IMR-90 (cell line): ENCODE measurements at places on chromosomes 1 and 21. TPM values are rescaled to one million over a fixed set of nuclear protein-coding genes. Genes with fewer than 3 reads are reported as not detected.
A peak's percentile ranks its signal among the peaks of the same experiment; 100 is the strongest.

Gene MAP7D1
- 30.8 and 32.3 TPM in 2 replicates for total RNA-seq

Gene OPTC
- not detected in 2 replicates for total RNA-seq

Gene PYHIN1
- not detected in 2 replicates for total RNA-seq

Gene SLC1A7
- total RNA-seq = not detected in 2 replicates

Gene SAMD13
- 0.36 and 0.56 TPM in 2 replicates for total RNA-seq

Gene PODN
- total RNA-seq = 0.54 and 0.56 TPM in 2 replicates

Gene SLC44A3
- 0.54 and 0.56 TPM in 2 replicates for total RNA-seq

DNA sequence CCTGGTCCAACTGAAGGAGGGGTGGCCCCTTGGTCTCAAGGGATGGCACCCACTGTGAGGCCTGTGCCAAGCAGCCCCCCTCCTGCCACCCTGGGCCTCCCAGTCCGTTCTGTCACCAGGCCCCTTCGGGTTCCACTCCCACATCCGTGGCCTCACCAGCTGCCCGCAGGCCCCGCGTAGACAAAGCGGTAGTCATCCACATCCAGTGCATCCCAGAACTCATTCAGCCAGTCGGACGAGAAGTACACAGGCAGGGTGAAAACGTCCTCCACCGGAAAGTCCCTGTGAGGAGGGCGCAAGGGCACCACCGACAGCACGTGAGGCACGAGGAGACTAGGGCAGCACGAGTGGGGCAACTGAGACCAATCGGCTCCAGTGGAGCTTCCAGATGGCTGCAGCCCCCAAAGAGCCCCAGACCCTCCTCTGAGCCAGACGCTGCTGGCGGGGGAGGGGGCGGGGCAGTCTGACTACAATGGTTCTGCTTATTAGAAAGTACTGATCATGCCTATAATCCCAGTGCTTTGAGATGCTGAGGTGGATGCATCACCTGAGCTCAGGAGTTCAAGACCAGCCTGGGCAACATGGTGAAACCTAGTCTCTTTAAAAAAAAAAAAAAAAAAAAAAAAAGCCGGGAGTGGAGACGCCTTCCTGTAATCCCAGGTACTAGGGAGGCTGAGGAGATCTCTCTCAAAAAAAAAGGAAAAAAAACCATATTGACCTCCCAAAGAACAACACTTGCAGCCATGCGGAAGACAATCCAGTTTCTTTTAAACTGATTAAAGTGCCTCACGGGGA is 1.2 kb downstream of the JMJD4 start:
- DNase-seq = no peak

GRCh38 chr1:60149251-60149650 is 75.7 kb upstream of the C1orf87 start:
- no peak for DNase-seq

- DNase-seq = no peak
Measured at GRCh38 chr1:190479516-190479915, 1.9 kb upstream of the BRINP3 start.

DNA sequence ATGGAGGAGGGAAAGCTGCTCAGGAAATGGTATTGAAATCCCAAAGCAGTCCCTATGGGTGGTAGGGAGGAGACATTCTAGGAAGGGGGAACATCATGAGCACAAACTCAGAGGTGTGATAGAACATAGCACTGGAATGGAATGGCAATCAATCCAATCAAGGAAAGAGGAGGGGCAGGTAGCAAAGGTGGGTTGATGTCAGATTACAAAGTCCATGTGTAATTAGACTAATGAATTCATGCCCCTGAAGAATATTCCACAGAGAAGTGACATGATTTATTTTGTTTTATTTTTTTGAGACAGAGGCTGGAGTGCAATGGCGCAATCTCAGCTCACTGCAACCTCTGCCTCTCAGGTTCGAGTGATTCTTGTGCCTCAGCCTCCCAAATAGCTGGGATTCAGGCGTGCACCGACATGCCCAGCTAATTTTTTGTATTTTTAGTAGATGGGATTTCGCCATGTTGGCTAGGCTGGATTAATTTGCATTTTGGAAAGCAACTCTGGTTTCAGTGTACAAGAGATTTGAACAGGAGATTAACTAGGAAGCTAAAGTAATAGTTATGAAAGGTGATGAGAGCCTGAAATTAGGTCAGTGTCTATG is 36.1 kb downstream of the DEGS1 start:
- DNase-seq = no peak

GRCh38 chr1:170604889-170605288 is 59.0 kb upstream of the PRRX1 start:
- no peak for DNase-seq

GRCh38 chr1:175808999-175809398 is 65.6 kb upstream of the TNR start:
- no peak for DNase-seq

DNA sequence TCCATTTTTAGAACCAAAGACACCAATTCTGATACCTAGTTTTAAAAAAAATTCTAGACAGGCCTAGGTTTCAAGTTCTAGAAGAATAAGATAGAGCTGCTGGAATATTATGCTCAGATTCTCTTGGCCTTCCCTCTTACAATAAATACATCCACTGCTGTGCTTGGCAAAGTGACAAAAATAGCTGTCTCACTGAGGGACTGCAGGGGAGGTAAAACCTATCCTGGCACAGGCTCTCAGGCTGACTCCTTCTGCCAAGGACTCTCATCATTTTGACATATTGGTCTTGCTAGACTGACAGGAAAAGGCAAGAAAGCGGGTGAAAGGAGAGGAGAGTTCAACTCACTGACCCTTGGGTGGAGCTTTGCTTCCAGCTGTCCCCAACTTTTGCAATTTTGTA is 197.0 kb upstream of the LHX8 start:
- no peak for DNase-seq

- DNase-seq = peak; percentile 80
Measured at GRCh38 chr1:201964261-201964660, 9.0 kb downstream of the TIMM17A start.

GRCh38 chr1:44294588-44295007 is 60.5 kb downstream of the ERI3 start:
- DNase-seq = peak; percentile 79

- no peak for DNase-seq
Measured at GRCh38 chr1:210523830-210524229, 195.1 kb downstream of the HHAT start.

GRCh38 chr21:15564907-15565306 is 164.9 kb upstream of the USP25 start:
- no peak for DNase-seq

GRCh38 chr1:69673321-69673720 is 105.6 kb downstream of the LRRC7 start:
- DNase-seq = no peak

DNA sequence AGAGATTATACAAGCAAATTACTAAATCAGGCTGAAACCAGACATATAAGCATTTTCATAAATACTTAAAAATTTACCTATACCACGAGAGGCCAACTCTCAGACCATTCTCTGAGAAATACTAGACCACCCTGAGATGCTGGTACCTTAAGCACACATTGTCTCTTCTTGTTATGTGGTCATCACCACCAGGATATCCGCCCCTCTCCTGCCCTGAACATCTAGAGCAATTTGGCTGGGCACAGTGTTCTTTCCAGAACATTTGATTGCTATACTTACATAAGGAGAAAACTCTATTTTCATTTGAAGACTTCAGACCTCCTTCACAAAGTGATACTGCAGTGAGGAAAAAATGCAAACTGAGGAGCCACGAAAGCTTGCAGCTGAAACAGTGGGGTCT is 36.2 kb upstream of the DUSP10 start:
- no peak for DNase-seq

DNA sequence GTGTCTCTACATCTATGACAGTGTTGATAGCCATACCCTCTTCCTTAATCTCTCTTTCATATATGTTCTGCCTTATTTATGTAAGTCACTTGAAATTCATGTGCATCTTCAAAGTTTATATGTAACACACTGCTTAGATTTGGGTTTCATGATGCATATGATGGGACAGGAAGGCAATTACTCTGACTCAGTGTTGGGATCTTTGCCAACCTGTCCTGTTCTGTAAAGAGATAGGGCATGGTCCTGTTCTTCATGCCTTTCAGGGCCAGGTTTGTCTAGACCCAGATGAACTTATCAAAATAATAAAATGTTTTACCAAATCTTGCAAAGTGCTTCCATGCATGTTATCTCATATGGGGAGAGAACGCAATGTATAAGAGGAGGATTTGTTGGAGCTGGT is 69.5 kb downstream of the TMPRSS15 start:
- no peak for DNase-seq

DNA sequence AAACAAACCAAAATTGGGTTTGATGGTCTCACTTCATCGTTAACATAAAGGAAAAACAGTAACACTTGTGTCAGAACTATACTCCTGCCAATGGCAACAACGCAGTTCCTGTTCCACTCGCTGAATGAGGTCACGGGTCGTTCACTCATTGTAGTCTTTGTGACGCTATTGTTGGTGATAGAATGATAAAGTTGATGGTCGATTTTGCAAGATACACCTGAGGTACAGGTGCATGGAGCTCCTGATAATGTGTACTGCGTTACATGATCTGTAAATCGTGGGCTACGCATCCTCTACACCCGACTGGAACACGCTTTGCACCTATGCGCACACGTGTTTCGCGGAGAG is 391 bp upstream of the CENPS start:
- DNase-seq = peak; percentile 17

DNA sequence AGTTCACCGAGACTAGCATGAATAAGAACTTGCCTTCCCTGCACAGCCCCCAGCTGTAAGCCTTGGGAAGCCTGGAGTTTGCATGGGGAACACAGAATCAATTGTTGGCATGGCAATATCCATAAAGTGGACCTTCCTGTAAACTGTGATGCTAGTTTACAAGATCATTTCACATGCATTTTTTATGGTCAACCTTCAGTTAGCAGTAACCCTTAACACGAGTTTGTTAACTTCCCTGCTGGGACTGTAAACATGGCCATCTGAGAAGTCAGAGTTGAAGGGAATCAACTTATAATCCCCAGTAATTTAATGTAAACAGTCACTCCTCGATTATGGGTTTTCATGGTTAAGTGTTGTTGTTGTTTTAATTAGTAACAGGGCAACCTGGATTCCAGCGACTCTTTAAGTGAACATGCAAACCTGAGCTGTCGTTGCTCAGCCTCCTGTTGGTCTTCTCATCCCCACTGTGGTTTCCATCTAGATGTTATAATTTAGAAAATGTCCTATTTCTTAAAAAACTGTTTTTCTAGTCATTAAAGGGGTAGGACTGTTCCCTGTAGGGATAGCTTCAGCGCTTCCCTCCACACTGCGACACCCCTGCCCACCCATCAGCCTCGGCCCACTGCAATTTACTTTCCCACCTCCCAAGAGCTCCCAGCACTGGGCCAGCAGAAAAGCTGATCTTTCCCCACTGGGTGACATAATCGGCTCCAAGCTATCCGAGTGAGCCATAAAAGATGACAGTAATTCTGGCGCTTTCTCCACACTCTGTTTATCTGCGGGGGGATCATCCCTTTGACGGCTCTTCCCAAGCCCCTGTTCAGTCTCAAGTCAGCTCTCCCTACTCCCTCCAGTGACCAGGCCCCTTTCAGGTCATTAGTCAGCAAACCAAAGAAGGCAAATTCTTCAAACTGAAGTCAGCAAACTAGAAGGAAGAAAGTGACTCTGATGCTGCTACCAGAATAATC is 107.6 kb upstream of the IPO9 start:
- peak; percentile 83 for DNase-seq

DNA sequence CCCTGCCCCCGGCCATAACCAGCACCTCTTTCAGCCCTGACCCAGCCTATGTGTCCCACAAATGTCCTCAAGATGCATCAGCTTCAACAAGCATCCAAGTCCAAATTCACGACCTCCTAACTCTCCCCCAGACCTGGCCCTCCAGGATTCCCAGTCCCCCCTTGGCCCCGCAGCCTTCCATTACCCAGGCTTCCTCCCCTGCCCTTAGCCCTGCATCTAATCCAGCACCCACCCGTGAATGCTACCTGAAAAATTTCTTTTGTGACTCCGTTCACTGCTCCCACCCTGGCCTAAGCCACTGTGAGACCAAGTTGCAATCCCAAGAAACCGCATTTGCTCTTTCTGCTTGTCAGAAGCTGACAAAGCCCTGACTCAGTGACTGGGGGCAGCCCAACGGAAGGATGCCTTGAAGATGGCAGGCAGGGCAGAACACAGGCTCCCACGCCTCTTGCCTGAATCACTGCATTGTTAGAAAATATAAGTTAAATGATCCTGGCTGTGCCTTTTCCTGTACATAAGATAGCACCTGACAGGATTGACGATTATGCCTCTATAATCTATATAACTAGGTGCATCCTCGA is 939 bp upstream of the MFAP2 start:
- peak; percentile 92 for DNase-seq

DNA sequence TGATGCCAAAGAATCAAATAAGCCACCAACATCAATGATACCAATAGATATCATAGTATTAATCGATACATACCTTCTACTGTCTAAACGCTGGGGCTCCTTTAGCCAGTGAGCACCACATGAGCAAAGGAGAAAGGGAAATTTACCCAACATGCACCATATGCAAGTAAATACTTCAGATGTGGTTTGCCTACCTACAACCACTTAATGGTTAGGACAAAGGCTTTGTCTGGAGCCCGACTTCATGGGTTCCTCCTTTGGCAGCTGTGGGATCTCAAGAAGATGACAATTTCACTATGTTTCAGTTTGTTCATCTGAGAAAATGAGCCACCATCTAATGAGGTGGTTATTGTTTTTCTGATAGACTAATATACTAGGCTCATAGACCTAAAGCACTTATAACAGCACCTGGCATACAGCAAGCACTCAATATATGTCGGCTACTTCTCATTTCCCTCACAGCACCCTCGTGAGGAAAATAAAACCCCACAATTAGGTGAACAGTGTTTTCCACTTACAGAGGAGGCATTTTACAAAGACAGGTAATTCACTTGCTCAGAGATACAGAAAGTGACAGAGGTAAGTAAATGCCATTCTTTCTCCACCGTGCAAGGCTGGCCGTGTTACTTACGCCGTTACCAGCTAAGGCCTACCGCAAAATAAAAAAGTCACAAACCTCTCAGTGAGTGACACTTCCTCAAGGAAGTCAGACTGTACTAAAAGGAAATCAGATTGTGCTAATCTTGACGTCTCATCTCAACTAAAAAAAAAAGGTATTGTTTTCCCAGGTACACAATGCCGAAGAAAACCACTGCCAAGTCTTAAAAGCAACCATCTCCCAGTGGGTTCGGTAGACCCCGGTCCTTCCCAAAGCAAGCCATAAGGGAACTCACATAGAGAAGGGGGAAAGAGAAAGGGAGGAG is 1.6 kb downstream of the TTC13 start:
- no peak for DNase-seq

DNA sequence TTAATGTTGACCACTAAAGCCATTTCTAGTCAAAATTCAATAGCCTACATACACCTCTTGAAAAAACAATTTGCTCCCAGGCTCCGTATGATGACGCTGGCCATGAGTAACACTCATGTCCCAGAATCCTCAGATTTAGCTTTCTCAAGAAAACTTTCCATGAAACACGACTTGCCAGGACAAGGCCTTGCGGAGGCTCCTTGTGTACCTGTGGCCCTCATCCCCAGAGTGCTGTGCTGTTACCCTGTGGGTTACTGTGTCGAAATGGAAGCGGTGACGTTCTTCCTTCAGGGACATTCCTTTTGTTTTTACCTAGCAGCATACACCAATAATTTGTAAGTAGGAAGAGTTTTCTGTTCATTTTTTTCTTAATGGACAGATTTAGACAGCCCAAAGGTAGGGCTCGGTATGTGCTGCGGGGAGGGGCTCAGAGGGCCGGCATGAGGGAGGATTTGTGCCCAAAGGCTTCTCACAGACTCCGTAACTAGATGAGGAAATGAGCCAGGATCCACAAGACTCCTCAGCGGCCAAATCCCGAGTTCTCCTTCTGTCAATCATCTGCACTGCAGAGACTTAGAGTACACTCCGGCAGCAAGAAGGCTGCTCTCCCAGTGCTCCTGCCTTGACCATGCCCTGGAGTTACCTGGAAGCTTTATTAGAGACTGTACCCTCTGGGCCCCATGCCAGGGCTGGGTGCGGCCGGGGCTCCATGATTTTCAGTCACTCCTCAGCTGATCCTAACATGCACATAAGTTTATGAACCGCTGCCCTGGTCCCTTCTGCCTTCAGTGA is 17.8 kb downstream of the GNG12 start:
- no peak for DNase-seq
